AG04450 (cell line): ENCODE measurements at places on chromosomes 2 and 18.

DNA sequence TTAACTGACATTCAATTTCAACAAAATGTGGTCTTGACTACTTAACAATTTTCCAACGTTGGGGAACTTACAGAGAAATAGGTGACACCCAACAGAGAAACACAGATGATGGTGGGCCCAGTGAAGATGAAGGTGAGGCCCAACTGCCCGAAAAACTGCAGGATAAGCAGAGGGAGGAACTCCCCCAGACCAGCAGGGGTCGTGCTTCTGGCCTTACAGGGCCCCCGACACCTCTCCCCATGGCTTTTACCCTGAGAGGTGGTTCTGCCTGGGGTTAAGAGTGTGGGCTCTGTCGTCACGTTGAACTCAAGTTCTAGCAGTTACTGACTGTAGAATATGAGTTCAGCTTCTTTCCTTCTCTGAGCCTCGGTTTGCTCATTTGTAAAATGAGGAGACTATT, 119.5 kb upstream of the SMIM21 start:
- no peak for DNase-seq

DNA sequence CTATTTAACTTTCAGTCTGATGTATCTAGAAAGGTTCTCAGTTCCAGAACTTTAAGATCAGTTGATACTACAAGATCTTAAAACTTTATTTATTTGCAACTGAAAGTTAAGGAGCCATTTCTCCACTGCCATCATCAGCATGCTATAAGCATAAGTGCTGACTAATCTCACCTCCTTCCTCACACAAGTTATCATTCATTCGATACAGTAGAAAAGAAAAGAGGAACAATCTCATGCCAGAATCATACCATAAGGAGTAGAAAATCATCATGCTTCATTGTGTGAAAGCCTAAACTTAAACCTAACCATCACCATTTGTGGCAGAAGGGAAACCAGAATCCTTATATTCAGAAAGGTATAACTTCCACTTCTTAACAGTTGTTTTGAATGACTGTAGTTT, 176.6 kb upstream of the NRXN1 start:
- DNase-seq: no peak

DNA sequence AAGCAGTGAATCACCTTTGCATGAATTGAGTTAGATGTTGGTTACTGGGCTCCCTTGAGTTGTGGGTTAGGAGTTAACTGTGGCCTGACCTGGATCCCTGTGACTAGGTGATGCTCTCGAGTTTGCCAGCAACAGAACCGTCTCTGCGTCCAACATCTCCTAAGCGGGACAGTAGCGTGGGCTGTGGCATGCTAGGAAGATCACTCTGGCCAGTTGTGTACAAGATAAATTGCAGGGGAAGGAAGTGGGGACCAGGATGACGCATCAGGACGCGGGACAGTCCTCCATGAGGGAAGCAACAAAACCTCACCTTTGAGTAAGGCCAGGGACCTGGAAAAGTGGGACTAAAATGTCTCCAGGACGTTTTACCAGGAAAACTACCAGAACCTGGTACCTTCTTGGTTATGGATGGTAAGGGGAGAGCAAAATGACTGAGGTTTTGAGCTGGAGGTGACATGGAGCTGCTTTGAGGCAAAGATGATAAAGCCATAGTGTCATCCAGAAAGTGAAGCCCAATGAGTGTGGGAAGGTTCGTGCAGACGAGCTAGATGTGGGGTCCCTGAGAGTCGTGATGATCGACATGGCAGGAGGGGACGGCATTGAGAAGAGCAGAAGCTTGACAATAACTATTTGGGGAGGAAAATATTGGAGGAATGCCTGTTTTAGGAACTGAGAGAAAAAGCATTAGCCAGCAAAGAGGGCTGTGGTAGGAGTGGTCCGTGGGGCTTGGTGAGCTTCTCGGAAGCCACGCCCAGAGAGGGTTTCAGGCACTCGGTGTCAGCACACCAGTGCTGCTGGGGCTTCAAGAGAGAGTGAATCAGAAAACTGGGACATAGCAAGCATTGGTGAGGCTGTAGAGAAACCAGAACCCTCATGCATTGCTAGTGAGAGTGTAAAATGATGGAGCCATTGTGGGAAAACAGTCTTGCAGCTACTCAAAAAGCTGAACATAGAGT, 95.1 kb downstream of the SMAD7 start:
- no peak for DNase-seq

DNA sequence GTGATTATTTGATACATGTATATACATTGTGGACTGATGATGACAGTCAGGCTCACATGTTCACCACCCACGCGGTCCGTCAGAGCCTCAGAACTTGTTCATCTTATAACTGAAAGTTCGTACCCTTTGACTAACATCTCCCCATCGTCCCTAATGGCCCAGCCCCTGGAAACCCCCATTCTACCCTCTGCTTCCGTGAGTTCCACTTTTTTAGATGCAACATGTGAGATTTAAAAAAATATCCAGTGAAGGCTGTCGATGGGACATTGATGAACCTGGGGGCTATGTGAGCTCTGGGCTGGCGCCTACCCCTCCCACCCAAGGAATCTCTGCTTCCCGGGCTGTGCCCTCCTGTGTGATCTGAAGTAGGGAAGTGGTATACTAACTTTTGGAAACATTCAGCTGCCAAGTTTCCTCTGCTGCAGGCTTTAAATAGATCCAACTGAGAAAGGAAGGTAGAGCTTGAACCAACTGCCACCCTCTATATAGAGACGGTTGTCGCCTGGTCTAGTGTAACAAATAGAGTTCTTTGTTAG, 163.8 kb downstream of the FAM210A start:
- no peak for DNase-seq
